DMS79 treated with DMSO at 0.1 percent for 48 hours (cell line): ENCODE measurements at places on chromosomes 13 and 19.
A peak's percentile ranks its signal among the peaks of the same experiment; 100 is the strongest.

GRCh38 chr13:26836626-26837025 lies 76.0 kb upstream of the GPR12 start:
- no peak for DNase-seq

DNA sequence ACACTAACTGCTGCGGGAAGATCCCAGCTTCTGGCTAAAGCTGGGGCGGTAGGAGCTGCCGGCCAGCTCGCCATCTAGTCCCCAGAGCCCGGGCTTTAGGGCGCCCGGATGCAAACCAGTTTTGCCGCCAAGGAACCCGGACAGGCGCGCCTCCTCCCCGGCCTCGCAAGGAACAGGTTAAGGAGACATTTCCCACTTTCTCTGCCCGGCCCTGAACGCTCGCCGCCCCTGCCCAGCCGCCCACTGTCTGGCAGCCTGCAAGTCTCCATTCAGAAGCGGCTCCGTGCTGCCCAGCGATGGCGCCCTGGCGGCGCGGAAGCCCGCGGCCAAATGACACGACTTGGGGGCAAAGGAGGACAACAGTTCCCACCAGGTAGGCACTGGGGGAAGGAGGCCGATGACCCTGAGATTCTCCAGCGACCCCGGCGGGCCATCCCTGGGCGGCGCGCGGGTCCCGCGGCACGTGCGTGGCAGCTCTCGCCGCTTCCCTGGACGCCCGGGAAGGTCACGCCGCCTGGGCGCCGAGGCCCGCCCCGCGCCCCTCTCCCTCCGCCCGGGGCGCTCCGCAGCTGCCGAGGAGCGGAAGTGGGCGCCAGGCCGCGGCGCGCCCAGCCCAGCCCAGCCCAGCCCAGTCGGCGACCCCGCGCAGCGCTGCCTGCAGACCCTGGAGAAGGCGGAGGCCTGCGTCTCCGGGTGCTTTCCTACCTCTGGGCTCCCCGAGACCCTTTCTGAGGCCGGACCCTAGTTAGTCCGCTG lies 42.2 kb upstream of the HNRNPA1L2 start:
- DNase-seq, result peak; percentile 64

GRCh38 chr13:89239361-89240127 lies 1568.4 kb downstream of the SLITRK5 start:
- DNase-seq, result no peak

GRCh38 chr19:14006766-14007562 lies 844 bp upstream of the RFX1 start:
- no peak for DNase-seq

DNA sequence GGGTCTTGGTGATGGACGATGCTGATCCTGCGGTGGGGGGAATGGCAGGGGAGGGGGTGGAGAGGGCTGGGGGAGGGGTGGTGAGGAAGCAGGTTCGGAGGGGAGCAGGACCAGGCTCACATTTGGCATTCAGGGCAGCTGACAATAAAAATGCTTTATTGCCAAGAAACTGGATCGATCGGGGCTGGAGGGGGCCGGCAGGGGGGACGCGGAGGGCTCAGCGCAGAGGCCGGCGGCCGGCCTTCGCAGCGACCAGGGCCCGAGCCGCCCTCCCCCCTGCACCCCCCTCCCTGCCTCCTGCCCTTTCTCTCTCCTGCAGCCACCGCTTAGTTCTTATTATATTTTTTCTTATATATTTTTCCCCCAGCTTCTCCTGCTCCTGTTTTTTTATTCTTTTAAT lies 18.1 kb upstream of the POU2F2 start:
- DNase-seq, result no peak

DNA sequence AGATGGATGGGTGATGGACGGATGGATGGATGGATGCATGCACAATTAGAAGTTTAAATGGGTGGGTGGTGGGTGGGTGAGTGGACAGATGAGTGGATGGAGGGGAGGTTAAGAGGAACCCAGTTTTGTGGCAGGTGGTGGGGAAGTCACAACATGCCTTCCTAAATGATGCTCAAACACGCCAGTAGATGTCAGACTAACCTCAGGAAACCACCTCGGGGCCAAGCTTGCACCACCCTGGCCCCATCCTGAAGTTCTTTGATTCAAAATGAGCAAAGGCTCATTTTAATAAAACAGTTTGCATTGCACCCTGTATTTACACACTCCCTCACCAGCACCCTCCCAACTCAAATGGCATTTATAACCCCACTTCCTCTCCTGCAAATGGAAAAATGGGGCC lies 91.4 kb upstream of the CACNA1A start:
- DNase-seq, result peak; percentile 70

DNA sequence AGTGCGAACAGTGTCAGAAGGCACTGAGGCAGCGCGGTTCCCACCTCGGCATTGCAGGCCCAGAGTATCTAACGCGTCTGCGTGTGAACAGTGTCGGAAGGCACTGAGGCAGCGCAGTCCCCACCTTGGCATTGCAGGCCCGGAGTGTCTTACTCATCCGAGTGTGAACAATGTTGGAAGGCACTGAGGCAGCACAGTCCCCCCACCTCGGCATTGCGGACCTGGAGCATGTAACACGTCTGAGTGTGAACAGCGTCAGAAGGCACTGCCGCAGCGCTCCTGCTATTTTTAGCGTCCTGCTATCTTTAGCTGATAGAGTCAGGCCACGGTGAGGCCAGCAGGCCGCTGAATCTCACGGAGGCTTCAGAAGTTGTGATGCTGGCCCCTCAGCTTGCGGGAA lies 39.6 kb downstream of the ATP11A start:
- DNase-seq, result no peak

GRCh38 chr19:45954156-45954555 lies 19.5 kb downstream of the NOVA2 start:
- DNase-seq, result peak; percentile 79

DNA sequence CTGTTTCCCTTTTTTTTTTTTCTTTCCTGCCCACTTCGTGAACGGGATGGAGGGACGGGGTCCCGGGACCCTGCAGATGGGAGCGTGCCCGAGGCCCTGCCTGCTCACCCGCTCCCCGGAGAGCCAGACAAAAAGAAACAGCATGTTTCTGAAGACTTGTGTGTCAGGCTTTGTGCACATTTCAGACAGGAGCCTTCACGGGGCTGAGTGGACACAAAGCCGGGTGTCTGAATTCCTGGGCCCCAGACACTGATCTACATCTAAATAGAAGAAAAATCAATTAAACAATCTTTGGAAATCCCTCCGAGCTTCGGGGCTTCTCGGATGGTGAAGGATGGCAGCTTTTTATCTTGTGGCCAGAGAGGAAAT lies 4.2 kb downstream of the PGPEP1 start:
- no peak for DNase-seq

- no peak for DNase-seq
Observed at GRCh38 chr13:102944821-102945220, 99.0 kb downstream of the ERCC5 start.

DNA sequence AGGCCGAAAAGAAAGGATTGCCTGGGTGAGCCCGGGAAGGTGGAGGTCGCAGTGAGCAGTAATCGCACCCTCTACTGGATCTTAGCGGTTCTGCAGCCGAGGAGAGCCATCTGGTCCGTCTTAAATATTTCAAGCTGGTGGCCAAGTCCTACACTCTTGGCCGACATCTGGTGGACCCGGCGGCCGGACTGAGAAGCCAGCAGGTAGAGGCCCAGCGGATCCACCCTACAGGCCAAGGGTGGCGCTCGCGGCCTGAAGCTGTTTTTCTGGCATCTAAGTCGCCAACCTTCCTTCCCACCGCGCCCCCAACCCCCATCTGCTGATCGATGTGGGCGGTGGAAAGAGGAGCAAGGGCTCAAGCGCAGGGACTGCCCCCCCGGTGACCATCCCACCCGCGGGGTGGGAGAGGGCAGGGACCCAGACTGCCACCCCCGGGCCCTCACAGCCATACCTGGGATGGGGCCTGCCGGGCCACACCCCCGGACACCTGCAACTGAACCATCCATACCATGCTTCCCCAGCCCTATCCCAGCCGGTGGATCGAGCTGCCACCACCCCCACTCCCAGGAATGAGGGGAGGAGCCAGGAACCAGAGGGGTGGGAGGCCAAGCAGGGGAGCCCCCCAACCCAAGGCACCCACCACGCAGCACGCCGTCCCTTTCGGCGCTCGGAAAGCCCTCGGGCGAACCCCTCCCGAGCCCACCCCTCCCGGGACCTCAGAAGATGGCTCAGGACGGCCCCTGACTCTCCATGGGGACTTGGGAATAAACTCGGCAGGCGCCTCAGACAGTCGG lies 46.3 kb upstream of the ZNF730 start:
- no peak for DNase-seq

DNA sequence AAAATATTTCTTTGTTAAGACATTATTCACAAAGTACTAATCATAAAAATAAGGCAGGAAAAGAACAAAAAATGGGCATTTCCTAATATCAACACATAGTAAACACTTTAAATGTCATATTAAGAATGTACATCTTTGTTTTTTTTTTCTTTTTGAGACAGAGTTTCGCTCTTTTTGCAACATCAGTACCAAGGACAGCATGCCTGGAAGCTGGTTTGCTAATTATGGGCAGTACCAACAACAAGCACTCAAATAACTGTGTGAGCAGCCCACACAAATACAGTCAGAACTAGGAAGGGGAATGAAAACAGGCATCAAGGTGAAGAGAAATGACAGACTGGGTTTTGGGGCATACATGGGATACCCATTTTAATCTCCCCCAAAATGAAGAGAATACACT lies 788.0 kb upstream of the SLITRK1 start:
- no peak for DNase-seq
